ENCODE measurements at places on chromosomes 1 and 21.
A peak's percentile ranks its signal among the peaks of the same experiment; 100 is the strongest.

DNA sequence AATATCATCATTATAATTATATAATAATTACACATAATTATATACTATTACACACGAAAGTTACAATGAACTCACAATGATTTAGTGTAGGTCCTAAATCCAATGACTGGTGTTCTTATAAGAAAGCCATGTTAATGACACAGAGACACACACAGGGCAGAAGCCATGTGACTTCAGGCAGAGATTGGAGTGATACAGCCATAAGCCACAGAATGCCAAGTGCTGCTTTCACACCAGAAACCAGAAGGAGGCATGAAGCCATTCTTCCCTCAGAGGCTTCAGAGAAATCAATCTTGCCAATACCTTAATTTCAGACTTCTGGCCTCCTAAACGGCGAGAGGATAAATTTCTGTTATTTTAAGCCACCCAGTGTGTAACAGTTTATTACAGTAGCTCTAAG is 147.4 kb upstream of the KRTAP19-8 start:
- DNase-seq = no peak

GRCh38 chr1:36350659-36351226 is 27.3 kb upstream of the EVA1B start:
- peak; percentile 51 for DNase-seq

DNA sequence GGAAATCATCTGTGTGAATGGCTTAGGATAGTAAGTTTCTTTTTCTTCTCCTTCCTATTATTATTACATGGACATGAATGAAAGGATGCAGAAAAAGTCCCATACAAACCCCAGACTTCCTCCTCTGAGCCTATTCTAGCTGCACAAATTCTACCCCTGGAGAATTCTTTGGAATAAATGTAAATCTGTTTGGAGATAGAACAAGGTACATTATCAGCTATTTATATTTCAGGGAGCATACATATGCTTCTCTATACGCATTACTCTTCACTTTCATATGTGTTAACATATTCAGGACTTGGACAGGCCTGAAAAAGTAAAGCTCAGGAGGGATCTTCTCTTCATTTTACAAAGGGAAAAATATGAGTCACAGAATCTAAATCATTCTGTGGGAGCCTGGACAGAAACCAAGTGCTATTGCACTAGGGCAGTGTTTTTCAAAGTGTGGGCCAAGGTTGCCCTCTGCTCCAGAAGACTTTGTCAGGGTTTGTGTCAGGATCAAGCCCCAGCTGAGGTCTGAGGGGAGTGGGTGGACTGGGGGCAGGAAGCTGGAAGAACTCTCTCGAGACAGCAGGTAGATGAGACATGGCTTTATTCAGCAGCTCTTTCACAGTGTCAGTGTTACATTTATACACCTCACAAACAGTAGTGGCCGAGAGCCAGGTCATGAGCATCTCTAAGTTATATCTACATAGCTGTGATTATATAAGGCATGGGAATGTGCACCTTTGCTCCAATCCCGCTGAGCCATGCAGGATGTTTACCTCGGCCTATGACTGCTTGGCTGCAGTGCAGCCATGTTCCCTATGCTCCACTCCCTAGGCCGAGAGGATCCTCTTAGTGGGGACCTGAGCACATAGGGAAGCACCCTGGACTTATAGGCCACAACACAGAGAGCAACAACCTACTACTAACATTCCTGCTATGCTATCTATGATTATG is 114.3 kb downstream of the GDAP2 start:
- no peak for DNase-seq

DNA sequence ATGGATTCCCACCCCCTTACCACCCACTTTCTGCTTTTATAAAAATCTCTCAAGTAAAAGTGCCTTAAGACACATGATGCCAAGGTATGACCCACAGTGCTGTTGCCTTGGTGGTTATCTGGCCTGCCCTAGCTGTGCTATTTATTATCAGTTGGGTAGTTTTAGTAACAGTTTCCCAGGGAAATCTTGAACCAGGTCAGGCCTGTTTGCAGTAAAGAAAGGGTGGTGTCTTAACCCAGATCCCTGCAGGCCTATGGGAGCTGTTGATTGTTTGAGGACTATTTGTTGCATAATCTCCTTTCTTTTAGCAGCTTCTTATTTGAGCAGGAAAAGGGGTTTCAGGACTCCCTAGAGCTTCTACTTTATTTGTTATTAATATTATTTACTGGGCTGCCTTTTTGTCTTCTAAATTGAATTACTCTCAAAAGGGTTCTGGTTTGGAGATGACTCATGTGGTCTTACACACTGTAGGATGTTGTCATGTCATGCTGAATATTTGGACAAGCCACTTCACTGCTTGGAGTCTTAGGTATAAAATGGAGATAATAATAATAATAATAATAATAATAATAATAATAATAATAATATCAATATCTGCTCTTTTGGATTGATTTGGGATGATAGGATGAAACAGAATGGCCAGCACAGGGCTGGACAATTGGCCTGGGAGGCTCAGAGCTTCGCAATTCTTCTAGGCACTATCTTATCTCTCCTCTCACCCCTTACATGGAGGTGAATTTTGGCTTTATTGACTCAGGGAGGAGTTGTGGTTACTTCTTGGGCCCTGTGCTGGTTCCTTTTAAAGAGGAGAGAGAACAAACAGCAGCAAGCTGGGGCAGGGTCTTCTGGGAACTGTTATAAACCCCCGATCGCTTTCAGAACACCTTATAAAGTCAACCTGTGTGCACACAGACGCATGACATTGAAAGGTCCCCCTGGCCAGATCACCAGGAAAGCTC is 252.1 kb downstream of the PRDM2 start:
- no peak for DNase-seq

DNA sequence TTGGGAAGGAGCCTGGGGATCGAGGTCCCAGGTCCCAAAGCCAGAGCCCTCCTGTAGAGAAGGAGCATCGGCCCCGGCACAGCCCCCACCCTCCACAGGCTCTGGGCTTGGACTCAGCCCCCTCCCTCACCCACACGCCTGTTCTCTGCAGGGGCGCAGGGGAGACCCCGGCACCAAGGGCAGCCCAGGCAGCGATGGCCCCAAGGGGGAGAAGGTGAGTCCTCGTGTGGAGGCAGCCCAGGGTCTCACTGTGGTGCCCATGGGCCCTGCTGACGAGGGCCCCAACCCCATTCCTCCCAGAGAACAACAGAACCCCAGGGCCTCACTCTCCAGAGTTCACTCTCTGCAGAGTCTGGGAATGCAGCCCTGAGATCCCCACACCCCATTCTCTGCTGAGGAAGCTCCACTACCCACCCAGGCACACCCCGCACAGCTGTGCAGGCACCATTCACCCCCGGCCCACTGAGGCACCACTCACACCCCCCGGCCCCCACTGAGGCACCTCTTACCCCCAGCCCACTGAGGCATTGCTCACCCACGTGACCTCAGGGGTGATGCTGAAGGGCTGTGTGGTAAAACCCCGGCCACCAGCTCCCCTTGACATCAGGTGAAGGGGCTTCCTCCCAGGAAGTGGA is 21.8 kb downstream of the COL6A2 start:
- no peak for DNase-seq

DNA sequence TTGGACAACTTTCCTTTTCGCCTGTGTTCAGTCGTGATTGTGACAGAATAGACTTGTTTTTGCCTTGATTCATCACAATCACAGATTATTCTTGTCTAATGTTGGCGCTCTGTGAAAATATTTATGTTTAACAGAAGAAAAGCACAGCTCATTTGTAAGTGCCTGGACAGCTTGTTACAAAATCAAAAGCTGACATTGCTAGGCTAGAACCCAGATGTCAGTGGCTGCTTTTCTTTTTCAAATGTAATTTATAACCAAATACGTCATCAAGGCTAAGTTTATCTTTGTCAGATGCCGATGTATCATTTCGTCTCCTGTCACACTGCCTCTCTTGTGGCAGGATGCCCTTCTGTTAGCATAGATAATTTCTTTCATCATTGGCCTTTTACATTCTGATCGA is 1227.3 kb downstream of the PLA2G4A start:
- no peak for DNase-seq

DNA sequence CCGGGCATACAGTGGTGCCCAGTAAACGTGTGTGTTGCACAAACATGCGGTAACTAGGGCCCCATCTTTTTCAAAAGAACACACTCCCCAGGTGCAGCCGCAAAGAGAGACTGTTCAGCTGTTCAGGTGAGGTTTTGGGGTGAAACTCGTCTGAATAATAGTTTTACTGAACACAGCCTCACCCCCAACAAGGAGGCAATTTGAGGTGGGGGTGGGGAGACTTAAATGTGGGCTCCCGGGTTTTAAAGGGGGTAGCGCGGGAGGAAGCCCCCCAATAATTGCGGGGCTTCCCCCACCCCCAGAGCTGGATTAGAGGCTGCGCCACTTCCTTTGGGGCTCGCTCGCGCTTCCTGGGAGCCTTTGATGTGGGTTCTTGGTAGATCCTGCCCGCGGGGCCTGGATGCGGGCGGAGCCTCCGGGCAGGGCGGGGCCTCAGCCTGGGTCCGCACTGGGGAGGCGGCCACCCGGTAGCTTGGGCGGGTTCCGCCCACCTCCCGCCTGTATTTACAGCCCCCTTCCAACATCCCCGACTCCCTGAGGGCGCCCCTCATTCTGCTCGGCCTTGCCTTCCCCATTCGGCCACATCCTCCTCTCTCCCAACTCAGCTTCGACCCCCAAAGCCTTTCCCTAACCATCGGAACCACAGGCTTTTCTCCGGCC is 6.4 kb upstream of the EPHA2 start:
- DNase-seq = peak; percentile 65

GRCh38 chr1:154404511-154404931 is 622 bp upstream of the IL6R start:
- no peak for DNase-seq

DNA sequence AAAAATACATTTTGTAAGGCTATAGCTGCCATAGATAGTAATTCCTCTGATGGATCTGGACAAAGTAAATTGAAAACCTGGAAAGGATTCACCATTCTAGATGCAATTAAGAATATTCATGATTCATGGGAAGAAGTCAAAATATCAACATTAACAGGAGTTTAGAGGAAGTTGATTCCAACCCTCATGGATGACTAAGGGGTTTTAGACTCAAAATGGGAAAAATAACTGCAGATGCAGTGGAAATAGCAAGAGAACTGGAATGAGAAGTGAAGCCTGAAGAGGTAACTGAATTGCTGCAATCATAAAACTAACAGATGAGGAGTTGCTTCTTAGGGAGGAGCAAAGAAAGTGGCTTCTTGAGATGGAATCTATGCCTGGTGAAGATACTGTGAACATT is 230.8 kb downstream of the KCTD3 start:
- no peak for DNase-seq

- DNase-seq = peak; percentile 24
These were observed 16.9 kb upstream of the IFI16 start for GRCh38 chr1:158992787-158993312.
